ENCODE measurements at places on chromosomes 6 and 20.

- DNase-seq: no peak
Measured at GRCh38 chr20:44098657-44099056, 88.3 kb downstream of the JPH2 start.

DNA sequence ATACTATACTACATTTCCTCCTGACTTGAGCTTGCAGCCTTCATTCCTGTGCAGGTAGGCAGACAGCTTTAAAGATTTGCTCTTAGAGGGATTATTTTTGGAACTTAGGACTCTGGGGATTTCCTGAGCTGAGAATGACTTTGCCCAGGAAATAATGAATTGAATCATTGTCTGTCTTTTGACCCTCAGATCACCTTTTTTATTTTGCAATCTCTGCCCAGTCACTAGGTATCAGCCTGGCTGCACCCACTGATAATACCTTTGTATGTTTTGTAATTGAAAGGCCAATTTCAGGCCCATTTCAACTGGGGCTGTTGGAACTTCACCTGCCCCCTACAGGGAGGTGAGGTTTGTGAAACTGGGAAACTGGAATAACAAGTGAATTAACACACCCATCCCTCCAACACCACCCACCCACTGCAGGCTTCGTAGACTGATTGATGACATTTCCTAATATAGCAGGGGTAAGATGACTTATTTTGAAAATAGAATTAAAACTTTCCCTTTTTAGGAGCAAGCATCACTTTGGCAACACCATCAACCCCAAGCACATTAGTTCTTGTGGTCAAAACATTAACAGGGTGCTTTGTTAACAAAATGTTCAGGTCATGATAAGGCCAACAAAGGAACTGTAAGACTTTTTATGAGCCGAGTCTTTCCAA is 157.1 kb upstream of the CENPW start:
- DNase-seq: peak; percentile 56

DNA sequence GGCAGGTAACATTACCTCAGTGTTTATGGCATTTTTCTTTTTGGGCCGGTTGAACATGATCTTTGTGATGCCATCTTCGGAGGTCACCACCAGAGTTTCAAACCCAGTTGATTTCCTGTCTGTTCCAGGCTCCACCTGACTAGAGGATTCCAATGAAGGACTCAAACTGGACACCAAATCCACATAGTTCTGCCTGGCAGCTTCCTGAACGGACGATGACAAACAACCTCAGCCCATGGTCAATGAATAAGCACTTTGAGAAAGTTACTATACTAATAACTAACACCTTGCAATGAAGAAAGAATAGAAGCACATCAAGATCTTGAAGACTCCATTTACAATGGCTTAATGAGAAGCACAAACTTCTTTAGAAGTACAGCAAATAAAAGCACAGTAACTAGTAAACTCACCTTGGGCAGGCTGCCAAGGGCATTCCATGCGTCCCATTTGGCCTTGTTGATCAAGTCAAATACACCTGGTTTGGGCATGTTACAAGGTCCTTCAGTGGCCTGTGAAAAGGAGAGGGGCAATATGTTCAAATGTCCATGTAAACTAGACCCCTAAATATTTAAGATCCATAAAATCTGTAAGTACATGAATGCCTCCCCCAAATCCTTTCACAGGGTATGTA is 4.9 kb downstream of the ECI2 start:
- DNase-seq: no peak

DNA sequence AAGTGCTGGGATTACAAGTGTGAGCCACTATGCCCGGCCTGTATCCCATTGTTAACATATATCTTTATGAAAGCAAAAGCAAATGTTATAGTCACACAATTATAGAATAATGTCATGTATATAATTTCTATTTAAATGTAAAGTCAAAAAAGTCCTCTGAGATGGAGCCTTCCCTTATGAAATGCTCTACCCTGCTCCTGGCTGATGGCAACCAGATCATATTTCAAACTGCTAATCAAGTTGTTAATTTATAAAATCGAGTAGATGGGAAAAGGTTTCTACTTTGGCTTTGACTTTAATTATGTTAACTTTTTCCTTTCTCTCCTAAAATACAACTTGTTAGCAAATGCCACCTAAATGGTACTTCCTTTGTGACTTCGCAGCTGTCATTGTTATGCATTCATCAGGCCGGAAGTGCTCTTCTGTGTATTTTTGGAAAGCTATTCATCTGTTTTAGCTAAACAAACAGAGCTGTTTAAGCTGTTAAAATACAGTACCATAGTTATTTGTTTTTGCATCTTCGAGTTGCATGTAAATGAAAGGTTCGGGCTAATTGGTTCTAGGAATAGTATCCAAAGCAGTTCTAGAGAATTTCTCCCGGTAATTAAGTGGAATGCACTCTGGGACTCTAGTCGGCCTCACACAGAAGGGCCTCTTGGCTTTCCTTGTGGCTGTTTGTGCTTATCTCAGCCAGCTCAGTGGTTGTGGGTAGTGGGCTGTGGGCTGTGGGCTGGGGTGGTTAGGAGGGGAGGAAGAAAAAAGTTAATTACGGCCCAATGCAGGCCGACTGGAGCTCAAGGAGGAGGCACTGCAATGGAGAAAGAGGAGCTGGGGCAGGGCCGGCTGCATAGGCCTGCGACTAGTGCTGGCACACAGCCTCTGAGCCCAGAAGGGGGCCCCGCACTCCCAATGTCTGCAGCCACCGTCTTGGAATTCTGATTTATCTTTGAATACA is 34.8 kb downstream of the SLC35D3 start:
- DNase-seq: no peak

DNA sequence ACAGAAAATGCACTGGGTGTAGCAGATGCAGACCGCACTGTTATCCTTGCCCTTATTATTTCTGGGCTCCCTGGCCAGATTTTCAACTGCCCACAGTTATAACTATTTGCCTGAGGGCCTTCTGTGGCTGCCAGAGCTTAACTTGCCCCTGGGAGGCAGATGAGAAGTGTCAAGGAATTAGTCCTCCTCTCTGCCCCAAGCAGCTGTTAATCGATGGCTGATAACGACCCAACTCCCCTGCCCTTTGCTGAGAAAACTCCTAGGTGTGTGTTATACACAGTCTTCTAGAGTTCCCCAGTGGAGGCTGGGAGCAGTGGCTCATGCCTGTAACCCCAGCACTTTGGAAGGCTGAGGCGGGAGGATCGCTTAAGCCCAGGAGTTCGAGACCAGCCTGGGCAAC is 44.4 kb upstream of the SHLD1 start:
- no peak for DNase-seq
